Pancreas (tissue), 10 donors: ENCODE measurements at places on chromosomes 2 and 18.
A peak's percentile ranks its signal among the peaks of the same experiment; 100 is the strongest.

GRCh38 chr2:225114786-225115323 lies 72.6 kb upstream of the DOCK10 start:
- no peak for DNase-seq

GRCh38 chr2:235554385-235554784 lies 60.5 kb downstream of the AGAP1 start:
- peak; percentile 11 for DNase-seq

GRCh38 chr2:215110918-215111317 lies 27.5 kb downstream of the ABCA12 start:
- no peak for DNase-seq

DNA sequence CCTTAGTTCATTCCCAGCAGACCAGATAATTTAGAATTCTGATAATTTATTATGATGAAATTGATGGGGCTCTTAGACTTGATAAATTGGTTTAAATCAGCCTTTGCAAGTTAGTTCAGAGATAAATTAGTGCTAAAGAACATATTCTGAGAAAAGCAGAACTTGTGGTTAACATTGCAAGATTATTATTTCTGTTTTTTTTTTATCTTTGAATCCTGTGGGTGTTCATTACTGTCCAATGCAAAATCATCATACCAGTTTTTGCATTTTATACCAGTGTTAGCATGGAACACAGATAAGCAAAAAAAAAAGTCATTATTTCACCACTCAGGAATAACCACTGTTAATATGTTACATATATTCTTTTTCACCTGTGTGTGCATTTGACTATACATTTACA lies 9.1 kb downstream of the SEPTIN2 start:
- no peak for DNase-seq

- DNase-seq = no peak
These were observed 37.1 kb upstream of the LINC00305 start for GRCh38 chr18:64185987-64186386.

DNA sequence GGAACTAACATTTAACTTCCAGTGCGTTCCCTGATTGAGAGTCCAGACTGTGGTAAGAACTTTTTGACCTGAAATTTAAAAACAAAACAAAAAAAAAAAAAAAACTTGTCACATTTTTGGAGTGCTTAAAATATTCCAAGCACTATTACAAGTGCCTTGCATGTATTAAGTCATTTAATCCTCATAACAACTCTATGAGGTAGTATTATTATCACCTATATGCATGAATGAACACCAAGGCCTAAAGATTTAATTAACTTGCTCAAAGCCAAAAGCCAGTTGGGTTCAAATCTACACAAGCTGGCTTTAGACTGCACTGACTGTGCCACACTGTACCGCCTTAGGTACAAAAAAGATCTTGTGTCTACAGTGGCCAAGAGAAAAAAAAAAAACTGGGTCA lies 35.2 kb downstream of the METTL4 start:
- no peak for DNase-seq

DNA sequence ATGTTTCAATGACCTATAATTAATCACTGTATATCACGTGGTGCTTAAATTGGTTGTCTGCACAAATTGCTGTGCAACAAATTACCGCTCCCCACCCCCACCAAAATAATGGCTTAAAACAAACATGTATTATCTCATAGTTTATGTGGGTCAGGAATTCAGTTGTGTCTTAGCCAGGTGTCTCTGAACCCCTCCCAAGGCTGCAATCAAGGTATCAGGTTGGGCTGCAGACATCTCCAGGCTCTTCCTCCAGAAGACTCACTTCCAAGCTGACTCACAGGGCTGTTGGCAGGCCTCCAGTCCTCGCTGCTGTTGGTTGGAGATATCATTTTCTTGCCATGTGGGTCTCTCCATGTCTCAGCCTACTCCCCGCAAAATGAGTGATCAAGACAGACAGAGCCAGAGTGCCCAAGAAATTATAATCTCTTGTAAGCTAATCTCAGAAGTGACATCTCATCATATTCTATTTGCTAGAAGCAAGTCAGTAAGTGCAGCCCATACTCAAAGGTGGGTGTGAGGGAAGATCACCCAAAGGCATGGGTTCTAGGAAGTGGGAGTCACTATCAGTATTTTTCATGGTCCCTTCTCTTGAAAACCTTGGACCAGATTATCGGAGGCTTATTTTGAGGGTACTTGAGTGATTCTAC lies 38.4 kb downstream of the SPC25 start:
- DNase-seq = peak; percentile 20

DNA sequence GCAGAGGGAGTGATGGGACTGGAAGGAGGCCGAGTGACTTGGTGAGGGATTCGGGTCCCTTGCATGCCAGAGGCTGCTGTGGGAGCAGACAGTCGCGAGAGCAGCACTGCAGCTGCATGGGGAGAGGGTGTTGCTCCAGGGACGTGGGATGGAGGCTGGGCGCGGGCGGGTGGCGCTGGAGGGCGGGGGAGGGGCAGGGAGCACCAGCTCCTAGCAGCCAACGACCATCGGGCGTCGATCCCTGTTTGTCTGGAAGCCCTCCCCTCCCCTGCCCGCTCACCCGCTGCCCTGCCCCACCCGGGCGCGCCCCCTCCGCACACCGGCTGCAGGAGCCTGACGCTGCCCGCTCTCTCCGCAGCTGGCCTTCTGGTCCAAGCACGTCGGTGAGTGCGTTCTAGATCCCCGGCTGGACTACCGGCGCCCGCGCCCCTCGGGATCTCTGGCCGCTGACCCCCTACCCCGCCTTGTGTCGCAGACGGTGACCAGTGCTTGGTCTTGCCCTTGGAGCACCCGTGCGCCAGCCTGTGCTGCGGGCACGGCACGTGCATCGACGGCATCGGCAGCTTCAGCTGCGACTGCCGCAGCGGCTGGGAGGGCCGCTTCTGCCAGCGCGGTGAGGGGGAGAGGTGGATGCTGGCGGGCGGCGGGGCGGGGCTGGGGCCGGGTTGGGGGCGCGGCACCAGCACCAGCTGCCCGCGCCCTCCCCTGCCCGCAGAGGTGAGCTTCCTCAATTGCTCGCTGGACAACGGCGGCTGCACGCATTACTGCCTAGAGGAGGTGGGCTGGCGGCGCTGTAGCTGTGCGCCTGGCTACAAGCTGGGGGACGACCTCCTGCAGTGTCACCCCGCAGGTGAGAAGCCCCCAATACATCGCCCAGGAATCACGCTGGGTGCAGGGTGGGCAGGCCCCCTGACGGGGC lies 4.6 kb downstream of the PROC start:
- no peak for DNase-seq

DNA sequence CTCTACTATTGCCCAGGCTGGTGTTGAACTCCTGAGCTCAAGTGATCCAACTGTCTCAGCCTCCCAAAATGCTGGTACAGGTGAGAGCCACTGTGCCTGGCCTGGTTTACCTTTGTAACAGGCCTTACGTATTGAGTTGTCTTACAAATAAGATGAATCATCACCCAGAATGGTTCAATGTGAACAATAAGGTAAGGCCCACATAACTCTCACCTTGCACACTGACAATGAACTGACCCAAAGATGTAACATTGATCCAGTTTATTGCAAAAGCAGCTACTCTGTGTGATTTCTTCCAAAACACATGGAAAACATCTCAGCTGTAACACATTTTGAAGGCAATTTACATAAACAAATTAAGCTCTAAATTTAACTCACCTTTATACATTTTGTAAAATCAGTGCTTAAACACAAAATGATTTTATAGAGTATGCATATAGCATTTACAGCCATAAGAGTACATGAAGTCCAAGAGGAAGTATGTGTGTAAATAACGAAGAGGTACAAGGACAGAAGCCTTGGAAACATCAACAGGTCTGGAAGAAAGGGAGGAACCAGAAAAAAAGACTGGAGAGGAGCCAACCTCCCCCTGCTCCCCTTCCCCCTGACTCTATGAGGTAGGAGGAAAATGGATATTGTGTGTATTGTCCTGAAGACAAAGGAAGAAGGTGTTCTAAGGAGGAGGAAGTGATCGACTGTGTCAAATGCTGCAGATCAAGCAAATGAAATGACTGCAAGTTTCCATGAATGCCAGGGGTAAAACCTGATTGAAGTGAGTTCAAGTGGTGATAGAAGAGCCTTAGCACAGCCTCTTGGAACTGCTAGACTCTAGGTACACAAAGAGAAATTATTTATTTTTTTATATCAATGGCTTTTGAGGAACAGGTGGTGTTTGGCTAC lies 5.6 kb upstream of the WDFY1 start:
- DNase-seq = no peak

DNA sequence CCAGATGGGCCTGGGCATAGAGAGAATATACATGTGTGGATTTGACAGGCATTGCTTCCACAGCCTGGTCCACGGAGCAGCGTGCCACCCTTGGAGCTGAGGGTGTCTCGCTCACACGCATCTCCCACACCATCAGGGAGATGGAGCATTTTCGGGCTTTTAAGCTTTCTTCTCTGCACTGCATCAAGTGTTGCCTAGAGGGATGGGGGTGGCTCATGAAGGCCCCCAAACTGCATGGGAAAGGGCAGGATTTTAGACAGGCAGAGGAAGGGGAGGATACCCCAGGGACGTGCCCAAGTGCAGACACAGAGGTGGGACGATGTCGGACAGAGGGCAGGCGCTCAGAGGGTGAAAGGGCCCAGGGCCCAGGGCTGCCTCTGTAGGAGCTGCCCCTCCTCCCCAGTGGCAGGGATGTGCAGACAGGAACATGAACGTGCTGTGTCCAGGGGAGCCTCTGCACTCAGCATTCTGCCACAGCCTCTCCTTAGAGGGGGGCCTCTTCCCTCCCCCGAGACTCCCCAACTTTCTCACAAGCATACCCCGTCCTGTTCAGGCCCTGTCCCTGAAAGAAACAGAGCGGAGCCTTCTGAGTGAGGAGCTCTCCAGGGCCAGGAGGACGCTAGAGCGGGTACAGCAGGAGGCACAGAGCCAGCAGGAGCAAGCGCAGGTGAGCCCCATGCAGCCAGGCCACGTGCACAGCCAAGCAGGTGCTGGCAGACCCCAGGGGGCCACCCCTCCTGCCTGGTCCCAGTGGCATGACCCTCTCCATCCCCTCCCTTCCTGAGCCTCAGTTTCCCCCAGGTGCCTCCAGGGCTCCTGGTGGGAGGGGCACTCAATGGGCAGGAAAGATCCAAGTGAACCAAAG lies 42.9 kb upstream of the SNED1 start:
- no peak for DNase-seq

- DNase-seq = no peak
These were observed 215.7 kb downstream of the TMEM182 start for GRCh38 chr2:102977426-102978090.

GRCh38 chr18:61833387-61833786 lies 59.4 kb downstream of the RNF152 start:
- DNase-seq = no peak

DNA sequence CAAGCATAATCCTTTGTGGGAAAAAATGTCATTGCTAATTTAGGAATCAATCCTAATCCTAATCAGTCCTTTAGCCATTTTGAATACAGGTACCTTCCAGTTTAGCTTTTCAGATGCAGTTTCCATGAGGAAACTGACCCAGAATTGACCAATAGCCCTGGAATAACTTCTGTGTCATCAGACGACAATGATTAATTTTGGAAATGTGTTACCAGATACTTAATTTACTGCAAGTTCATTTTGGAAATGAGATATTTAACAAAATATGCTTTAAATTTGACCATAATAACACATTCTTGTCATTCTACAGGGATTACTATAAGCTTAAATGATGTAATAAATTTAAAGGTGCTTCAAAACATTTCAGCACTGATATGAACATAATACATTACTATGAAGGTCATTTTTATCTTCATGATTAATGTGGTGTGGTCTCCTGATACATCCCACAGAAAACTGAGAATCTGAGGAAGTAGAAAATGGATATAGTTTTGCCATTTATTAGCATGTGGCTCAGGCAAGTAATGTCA lies 129.8 kb upstream of the SH3BP4 start:
- DNase-seq = no peak

GRCh38 chr2:17680119-17680518 lies 73.5 kb downstream of the SMC6 start:
- no peak for DNase-seq

- no peak for DNase-seq
These were observed 6.5 kb downstream of the IMP4 start for GRCh38 chr2:130349174-130349573.

- no peak for DNase-seq
These were observed 159.5 kb upstream of the EPHA4 start for GRCh38 chr2:221731432-221732145.

DNA sequence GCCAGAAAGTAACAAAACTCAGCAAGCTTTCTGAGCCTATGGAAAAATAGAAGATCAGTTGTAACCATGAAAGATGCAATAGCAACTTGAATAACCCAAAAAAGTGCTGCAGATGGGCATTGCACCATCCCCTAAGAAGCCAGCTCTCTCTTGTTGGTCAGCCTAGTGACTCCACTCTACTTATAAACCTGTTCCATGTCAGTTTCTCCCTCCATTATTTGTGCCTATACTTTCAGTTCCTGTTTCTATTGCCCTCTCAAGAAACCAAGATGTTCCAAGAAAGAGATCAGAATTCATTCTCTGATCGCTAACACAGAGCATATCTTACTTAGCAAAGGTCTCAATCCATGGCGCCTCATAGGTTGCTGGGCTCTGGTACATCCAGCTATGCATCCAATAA lies 170.3 kb upstream of the MAP2 start:
- no peak for DNase-seq

DNA sequence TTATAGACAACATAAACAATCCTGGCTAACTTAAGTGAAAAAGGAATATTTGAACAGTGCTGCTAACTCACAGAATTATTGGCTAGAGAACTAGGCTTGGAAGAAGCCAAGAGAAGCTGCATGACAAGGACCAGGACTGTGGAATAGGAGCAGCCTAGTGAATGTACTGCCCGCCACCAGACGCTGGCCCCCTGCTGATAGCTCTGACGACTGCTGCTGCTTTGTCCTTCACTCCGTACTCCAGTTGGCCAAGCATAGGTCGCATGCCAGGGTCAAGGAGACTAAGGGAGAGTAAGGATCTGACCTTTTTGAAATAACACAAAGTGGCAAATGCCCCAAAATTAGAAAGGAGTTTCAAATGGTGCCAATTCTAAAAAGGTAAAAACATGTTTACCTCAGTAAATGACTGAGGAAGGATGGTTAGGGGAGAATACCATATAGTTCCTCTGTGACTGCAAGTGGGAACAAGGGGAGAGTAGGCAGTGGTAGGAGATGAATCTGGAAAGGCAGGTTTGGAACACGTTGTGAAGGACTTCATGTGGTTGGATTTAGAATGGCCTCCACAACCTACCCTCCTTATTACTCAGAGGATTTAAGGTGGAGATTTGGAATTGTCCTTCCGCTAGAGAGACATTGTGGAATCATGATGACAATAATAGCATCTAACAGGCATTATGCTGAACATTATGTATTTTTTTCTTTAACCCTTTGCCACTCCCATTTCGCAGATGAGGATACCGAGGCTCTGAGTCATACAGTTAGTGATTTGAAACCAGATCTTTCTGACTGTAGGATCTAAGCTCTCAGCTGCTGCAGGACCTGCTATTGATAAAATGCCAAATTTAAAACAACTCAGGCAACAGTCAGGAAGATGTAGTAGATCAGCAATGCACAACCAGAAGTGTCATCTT lies 19.5 kb downstream of the STRADB start:
- DNase-seq = no peak

DNA sequence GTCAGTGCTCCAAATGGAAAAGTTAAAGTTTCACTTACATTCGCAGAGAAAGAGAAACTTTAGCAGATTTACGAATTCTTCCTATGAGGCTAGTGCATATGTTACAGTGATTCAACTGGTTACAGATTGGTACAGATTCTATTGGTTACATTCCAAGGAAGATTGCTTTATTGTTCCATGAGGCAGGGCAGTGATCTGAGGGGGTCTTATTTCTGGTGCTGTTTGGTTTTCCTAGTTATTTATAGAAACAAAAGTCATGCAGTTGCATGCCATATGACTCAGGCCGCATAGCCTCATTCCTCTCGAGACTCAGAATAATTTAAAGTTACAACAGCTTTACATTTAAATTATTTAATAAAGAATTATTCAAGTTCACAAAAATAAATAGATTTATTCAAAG lies 385.4 kb upstream of the SYT4 start:
- DNase-seq = no peak
